ENCODE measurements at places on chromosomes 7 and 10.

- peak; percentile 10 for DNase-seq
Measured at GRCh38 chr7:148276314-148277041, 314.1 kb upstream of the C7orf33 start.

DNA sequence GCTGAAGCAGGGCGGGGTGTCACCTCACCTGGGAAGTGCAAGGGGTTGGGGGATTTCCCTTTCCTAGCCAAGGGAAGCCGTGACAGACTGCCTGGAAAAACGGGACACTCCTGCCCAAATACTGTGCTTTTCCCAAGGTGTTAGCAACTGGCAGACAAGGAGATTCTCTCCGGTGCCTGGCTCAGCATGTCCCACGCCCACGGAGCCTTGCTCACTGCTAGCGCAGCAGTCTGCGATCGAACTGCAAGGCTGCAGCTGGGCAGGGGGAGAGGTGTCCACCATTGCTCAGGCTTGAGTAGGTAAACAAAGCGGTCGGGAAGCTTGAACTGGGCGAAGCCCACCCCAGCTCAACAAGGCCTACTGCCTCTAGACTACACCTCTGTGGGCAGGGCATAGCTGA lies 80.9 kb upstream of the DNAJB12 start:
- no peak for DNase-seq

- peak; percentile 68 for DNase-seq
Measured at GRCh38 chr7:39741942-39742623, 118.7 kb downstream of the RALA start.

- no peak for DNase-seq
Measured at GRCh38 chr7:16587129-16587528, 58.4 kb downstream of the ANKMY2 start.

GRCh38 chr7:106570146-106570545 lies 90.8 kb downstream of the CCDC71L start:
- DNase-seq = no peak

DNA sequence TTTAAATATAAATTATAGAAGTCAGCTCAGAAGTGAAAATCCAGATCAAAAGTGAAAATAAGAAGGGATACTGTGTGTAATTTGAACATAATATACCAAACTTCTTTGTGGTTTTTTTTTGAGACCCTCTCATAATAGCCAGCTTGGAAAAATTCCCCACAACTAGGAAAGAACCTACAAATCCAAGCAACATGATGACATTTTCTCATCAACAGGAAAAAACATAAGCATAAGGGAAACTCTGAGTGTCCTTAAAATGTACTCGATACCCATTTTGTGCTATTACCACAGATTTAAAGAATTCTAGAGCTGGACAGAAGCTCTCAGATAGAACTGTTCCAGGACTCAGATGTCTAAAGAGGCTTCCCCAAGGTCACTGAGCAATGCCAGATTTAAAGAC lies 214.8 kb upstream of the KLF14 start:
- no peak for DNase-seq

DNA sequence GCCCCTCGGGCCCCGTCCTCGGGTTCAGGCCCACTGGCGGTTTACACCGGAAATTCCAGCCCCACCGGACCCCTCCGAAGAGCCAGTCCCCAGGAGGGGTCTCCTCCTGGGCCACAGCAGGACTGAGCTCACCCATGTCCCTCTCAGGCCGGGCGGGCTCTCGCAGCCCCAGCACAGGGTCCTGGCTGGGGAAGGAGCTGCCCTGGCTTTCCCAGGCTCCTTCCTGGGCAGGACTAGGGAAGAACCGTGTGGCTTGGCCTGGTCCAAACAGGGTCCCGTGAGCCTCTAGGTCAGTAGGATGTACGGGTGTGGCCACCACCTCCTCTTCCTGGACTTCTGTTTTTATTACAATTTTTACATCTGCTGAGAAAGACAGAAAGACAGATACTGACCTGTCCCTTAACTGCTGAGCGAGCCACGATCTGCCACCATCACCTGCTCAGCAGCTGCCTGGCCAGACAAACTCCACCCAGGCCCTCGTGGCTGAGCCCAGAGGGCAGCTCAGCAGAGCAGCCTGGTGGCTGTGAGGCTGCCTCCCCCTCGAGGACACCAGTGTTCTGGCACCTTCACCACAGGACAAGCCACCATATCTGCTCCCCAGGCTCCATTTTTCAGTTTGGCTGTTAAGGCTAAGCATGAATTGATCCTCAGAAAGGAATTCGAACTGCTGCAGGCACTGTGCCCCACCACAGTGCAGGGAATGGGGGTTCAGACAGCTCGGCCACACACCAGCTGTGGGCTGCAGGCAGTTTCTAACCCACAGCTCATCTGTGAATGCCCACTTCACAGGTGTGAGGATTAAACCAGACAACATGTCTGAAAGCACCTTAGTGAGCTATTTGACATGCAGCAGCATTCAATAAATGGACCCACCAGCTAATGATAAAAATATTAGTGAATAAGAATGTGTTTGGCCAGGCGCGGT lies 14.5 kb upstream of the ZNF777 start:
- no peak for DNase-seq

GRCh38 chr10:69338547-69339450 lies 60.5 kb downstream of the HK1 start:
- no peak for DNase-seq

- no peak for DNase-seq
Measured at GRCh38 chr10:107051769-107052168, 112.7 kb downstream of the SORCS1 start.

DNA sequence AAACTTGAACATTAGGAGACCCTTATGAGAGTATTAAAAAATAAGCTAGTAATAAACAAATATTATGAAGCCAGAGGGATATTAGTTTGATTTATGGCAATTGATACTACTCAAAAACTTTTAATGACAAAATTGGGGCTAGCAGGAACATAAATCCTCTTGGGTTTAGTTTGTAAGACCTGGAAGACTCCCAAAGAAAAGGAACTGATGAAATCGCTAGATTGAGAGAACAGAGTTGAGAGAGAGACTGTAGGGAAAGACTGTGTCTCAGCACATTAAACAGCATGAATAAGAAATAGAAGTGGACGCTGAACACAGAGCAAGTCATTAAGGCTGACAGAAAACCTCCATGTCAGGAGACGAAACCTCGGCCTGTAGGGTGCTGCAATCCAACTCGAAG lies 56.4 kb downstream of the ICA1 start:
- DNase-seq = no peak

- no peak for DNase-seq
Measured at GRCh38 chr7:135560631-135561030, 2.9 kb downstream of the NUP205 start.

DNA sequence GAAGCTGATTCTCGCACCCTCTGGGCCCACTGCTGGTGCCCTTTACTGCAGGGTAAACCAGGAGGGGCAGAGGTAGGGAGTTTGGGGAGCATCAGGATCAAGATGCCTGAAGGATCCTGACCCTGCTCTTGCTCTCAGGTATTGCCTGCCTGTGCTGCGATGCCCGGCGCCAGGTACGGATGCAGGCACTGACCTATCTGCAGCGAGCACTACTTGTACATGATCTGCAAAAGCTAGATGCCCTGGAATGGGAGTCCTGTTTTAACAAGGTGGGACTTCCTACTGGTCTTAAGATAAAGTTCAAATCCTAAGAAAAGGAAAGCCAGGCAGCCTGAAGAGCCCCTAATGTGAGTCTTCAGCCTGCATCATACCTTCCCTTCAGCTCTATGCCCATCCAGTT lies 16.1 kb upstream of the NFKB2 start:
- no peak for DNase-seq

- DNase-seq = no peak
Measured at GRCh38 chr7:101486433-101487104, 123.9 kb downstream of the COL26A1 start.

DNA sequence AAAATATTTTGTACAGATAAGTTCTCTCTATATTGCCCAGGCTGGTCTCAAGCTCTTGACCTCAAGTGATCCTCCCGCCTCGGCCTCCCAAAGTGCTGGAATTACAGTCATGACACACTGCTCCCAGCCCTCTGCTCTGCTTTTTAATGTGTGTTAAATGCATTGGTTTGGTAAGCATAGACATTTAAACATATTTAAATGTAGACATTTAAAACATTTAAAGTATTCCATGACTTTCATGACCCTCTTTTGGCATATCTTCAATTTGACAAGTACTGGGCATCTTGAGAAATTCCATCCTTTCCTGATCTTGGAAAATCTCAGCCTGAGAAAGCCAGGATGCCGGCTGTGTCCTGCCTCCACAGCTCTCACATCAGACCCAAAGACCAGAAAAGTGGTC lies 5.2 kb upstream of the SAR1A start:
- DNase-seq = no peak

- no peak for DNase-seq
Measured at GRCh38 chr7:155277385-155277994, 20.2 kb upstream of the INSIG1 start.

DNA sequence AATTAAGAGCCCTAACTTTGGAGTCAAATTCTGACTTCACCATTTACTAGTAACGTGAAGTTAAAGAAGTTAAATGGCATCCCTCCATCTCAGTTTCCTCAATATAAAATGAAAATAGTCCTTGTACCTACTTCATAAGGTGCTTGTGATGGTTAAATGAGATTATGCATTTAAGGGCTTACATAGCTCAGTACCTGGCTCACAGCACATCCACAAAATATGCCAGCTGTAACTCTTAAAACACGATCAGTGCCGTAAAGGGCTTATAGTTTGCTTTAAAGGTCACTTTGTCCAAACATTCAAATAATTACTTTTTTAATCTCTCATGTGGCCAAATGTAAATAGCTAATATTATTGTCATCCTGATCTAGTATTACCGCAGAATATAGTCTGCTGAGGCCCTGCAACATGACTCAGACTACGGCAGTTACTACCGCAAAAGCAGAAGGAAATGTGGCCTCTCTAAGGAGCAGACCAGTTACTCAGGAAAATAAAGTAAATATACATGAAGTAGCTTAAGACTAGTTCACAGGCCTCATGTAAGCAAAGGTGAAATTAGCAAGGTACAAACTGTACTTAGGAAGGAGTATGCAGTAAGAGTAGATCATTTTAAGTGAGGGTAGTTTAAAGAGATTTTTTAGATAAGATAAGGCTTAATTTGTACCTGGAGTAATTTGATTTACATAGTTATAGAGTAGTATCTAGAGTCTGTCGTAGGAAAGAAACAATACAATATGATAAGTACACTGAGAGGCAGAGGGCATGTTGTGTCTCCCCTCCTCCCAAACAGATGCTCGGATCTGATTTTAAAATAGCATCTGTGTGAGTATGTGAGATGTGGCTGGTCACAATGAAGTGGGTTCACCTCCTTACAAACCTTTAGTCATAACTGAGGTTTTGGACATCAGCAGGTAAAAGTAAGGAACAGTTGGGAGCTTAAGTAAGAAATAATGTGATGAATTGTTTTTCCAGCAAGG lies 13.1 kb downstream of the CASP2 start:
- peak; percentile 85 for DNase-seq

DNA sequence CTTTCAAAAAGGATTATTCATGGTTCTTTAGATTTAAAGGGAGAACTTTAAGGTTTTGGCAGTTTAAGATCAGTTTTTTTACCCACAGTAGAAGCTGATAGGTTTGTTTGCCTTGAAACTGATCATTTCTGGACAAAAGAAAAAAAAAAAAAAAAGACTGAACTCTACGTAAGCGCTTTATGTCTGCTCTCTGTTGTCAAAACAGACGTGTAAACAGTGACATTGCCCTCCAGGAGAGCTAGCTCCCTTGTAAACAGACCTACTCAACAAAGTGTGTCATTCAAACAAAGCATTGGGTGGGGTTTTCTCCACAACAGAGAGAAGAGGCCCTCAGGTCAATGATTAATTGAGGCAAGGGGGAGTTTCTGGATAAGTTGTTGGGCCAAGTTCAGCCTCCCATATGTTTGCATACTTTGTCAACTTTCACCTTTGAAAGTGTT lies 568.1 kb upstream of the LRRN3 start:
- no peak for DNase-seq

- DNase-seq = no peak
Measured at GRCh38 chr10:74088722-74089121, 61.9 kb downstream of the AP3M1 start.

DNA sequence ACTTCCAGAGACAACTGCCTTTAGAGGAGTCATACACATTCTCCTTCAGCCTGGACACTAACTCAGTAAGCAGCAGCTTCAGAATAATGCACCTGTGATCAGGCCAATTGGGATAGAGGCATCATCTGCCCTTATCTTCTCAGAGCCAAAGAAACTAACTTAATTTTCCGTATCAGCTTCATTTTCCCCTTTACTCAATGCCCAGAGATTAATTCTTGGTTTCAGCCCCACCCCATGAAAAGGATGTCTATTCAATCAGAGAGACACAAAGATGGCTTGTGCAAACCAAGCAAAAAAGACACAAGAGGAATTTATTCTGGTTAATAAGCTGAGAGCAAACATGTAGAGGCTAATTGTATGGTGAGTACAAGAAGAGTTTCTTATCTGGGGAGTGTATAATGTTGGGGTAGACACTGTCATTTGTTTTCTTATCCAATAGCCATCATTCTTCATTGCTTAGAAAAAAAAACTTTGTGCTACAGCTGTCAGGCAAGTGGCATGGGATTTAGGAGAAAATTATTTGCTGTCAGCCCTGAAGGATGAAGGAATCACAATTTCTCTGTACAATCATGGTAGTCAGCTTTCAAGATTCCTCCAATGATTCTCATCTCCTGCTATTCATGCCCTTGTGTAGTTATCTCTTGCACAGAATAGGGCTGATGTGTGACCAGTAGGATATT lies 38.7 kb upstream of the CCSER2 start:
- no peak for DNase-seq

DNA sequence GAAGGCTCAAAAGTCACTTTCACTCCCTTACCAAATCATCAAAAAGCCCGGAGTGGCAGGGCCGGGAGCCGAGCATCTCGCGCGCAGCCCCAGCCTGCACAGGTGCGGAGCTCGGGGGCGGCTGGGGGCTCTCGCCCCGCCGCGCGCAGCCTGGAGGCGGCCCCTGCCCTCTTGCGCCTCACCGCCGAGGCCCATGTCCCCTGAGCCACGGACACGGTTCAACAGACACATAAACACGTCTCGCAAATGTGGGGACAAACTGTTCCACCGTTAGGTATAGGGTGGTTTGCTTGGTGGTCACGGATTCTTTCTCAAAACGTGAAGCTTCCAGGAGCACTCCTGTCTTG lies 700 bp downstream of the GSAP start:
- DNase-seq = peak; percentile 41

DNA sequence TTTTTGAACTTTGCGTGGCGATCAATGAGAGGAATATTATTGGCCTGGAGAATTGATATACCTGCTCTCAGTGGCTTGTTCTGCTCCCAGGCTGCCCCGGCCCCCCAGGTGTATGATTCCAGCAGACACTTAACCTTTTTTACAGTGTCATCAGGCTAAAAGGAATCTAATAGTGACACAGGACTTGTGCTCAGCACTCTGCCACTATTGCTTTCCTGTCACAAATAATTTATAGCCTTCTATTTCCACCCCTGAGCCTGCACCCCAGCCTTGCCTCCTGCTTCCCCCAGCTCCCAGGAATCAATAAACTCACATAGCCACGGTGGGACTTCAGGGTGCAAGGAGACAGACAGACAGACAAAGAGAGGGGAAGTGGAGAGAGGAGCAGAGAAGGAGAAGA lies 28.3 kb downstream of the PAX2 start:
- no peak for DNase-seq

- no peak for DNase-seq
Measured at GRCh38 chr10:102740229-102740628, 3.5 kb upstream of the WBP1L start.
